ENCODE measurements at places on chromosomes 12 and 14.

DNA sequence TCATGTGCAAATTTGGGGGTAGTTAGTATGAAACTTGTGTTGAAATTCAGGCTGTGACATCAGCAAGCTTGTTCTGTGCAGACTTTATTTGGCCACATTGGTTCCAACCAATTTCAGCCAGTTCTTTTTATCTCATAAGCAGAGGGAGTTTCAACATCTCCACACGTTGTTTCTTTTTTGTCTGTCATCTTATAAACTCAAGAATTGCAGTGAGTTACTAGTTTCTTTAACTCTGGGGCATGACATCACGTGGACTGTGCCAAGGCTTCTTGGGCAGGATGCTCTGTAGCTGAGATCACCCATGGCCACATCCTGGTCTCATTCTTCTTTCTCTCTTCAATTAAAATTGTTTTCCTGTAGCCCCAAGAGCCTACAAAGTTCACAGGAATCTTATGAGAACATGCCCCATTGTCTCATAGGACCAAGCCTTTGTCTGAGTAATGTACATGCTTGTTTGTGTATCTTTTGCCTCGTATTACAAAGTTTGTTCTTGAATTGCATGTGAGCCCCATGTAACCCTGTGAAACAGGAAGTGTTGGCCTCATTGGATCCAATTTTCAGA lies 982.0 kb upstream of the TMEM132C start:
- no peak for DNase-seq

- DNase-seq: no peak
These were observed 73.0 kb downstream of the RAD51B start for GRCh38 chr14:67892466-67893100.

GRCh38 chr12:102708108-102708507 lies 208.9 kb downstream of the PAH start:
- DNase-seq: no peak

DNA sequence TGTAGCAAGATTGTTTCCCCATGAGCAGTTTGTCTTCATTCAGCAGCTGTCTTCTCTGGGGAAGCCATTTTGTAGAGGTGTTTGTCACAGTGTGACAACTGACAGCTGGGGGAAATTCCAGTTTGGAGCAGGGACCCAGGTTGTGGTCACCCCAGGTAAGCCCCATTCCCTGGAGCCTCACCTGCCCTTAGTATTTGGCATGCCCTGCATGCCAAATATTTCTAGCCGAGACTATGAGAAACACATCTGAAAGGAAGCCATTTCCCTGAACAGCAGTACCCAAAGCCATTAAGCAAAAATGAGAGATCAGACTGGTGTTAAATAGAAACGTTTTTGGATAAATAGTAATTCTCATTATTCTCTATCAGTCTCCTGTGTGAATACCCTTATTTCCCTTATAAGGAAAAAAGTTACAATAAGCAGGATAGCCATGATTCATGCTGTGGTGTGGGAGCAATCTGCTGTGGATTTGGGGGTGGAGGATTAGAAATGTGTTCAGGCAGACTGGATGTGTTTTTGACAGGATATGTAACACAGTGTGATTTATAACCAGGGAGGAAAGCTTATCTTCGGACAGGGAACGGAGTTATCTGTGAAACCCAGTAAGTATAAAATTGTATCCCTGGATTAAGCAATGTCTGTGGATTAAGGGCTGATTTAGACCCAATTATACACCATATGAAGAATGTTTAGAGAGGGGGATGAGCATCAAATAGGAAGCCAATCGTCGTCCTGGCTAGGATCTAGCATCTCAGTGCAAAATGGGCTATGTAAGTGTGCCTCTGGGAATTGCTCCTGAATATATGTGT lies 68.9 kb downstream of the DAD1 start:
- no peak for DNase-seq

DNA sequence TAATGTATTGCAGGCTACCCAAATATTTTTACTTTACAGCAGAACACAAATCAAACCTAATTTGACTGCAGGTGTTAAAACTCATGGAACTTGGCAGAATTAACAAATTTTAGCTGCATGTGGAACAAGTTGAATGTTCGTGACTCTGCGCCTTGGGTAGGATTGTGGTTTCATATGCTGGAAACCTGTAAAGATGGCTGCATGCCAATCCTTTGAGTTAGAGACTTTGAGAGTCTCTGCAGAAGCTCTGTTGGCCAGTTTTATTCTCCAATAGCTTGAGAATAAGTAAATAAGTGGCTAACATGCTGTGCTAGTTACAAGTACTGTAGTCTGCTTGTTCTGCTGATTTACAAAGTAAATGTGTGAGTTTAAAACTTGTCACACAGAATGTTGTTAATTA lies 77.8 kb downstream of the PDE6H start:
- DNase-seq: no peak

- DNase-seq: no peak
These were observed at the start of gene SLC25A21 for GRCh38 chr14:37172024-37172869. SLC25A21 (minus strand) TSS chr14:37172606.

- no peak for DNase-seq
These were observed 93.6 kb downstream of the STAB2 start for GRCh38 chr12:103680591-103681141.

- no peak for DNase-seq
These were observed 11.5 kb downstream of the C14orf93 start for GRCh38 chr14:22998329-22999012.

DNA sequence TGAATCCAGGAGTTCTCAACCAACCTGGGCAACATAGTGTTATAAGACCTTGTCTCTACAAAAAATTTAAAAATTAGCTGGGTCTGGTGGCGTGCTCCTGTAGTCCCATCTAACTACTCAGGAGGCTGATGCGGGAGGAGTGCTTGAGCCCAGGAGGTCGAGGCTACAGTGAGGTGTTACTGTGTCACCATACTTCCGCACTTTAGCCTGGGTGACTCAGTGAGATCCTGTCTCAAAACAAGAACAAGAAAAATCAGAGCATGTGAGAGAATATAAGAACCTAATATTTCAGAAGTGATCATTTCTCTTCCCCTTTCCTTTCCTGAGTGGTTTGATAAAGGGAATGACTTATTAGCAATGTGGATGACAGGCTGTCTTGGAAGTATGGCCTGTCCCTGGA lies 9.5 kb downstream of the TRAF3 start:
- no peak for DNase-seq

GRCh38 chr12:49019443-49020324 lies 1.1 kb upstream of the PRKAG1 start:
- no peak for DNase-seq

DNA sequence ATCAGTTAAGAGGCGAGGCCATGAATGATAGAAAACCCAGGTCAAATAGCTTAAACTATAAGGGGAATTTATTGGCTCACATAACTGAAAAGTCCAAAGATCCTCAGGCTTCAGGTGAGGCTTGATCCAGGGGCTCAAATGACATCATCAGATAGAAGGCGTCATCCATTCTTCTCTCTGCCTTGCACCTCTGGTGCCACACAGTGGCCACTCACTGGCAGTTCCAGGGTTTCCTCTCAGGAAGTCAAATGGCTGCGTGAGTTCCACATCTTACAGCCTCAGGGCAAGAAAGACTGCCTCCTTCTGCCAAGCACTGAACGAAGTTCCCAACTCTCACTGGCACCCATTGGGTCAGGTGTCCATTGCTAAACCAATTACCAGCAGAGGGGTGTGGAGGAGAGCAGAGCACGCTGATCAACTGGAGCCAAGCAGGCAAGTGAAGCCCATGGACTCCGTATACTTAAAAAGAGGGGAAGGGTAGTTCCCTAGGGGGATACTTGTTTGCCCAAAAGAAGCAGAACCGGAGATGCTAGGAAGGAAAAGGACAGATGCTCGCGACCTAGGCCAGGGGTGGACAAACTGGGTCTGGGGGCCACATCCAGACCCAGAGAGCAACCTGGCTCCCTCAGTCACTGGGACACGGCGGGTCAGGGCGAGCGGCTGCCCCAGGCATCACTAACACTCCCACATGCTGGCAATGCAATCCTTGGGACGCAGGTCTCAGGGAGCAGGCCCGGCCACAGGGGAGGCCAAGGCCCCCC lies 69.3 kb downstream of the SERPINA3 start:
- DNase-seq: no peak

GRCh38 chr12:121175383-121176119 lies 34.4 kb upstream of the P2RX4 start:
- no peak for DNase-seq

GRCh38 chr12:116186482-116187150 lies 90.9 kb downstream of the MED13L start:
- DNase-seq: no peak

- peak; percentile 4 for DNase-seq
These were observed 211.3 kb upstream of the KRR1 start for GRCh38 chr12:75722714-75723200.

GRCh38 chr12:57240066-57240921 lies 10.7 kb downstream of the STAC3 start:
- peak; percentile 62 for DNase-seq

DNA sequence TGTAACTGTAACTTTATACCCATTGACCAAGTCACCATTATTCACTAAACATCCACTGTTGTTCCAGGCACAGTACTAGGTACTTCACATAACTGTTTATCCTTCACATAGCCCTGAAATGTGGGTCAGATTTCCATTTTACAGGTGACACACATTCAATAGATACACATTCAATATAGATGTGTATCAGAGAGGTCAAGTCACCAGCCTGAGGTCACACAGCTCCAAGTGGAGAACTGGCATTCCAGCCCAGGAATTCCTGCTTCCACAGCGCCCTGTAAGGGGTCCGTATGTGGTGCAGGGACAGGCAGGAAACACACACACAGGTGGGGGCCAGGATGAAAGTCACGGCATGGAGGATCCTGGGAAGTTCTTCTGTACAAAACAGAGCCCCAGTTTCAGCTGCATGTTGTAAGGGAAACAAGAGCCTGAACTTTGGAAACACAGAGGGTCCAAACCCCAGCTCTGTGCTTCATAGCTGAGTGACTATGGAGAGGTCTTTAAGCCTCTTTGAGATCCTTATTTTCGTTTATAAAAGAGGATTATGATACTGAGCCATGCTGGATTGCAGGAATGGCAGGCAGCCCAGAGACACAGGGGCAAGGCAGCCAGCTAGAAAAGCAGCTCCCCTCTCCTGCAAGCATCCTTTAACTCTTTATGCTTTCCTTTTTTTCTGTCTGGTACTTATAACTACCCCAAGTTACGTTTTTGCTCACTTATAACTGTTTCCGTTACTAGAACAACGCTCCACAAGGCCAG lies 50.3 kb upstream of the DICER1 start:
- no peak for DNase-seq

DNA sequence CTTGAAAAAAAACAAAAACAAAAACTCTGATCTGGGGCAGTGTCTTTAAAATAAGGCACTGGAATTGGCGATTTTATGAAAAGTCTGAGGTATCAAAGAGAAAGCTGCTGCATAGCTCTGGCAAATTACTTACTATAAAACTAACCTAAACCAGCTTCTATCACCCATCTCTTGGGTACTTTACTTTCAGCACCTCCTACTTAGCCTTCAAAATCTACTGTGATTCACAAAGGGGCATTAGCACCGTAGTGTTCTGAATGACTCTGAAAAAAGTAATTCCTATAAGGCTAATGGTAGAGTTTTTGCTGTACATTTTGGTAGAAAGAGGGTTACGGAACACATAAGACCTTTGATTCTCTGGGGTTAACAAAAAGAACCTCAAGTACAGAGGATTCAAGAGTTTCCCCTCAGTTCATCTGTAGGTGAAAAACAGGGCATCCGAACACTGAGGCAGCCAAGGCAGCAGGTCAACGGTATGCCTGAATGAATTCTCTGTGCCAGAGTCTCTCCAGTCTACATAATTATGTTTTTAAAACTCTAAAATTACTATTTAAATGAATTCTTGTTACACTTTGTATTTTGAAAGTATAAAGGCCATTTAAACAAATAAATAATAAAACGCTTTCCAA lies 101.5 kb downstream of the ELK3 start:
- DNase-seq: no peak

GRCh38 chr12:95620171-95620570 lies 68.9 kb upstream of the USP44 start:
- no peak for DNase-seq
